MCF 10A (cell line): ENCODE measurements at places on chromosomes 1 and 21.
A peak's percentile ranks its signal among the peaks of the same experiment; 100 is the strongest.

GRCh38 chr1:41318135-41318534, 43.1 kb upstream of the FOXO6 start:
- DNase-seq, result no peak

- no peak for DNase-seq
Observed at GRCh38 chr1:35707601-35708440, 10.9 kb downstream of the C1orf216 start.

DNA sequence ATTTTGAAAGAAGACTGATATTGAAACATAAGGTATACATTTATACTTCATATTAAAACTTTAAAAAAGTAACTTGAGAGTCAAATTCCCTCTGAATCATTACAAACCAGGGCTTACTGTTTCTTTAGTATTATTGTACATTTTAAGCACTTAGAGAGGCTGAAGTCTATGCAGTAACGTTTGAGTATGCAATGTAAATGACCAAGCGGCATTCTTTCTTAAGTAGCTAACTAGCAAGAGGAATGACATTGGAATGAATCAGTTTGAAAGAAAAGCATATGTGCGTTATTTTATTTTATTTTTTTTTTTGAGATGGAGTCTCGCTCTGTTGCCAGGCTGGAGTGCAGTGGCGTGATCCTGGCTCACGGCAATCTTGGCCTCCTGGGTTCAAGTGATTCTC, 24.3 kb downstream of the WNT2B start:
- no peak for DNase-seq

- DNase-seq, result peak; percentile 67
Observed at GRCh38 chr1:91924146-91924545, 25.1 kb upstream of the BRDT start.

DNA sequence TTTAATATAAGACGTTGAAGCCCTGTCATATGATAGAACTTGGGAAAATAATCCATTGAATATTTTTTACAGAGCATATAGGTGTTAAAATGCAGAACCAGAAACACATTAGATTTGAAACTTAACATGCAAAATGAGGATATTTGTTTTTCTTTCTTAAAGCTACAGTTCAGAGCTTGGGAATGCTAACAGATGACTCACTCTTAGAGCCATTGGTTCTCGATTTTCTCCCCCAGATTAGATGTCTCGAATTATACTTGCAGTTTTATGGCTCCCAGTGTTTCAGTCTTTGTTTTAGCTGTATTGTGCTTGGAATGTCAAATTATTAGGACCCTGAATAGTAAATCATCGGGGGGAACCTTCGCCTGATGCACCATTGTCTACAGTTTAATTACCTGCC, 575.7 kb upstream of the ZP4 start:
- no peak for DNase-seq

DNA sequence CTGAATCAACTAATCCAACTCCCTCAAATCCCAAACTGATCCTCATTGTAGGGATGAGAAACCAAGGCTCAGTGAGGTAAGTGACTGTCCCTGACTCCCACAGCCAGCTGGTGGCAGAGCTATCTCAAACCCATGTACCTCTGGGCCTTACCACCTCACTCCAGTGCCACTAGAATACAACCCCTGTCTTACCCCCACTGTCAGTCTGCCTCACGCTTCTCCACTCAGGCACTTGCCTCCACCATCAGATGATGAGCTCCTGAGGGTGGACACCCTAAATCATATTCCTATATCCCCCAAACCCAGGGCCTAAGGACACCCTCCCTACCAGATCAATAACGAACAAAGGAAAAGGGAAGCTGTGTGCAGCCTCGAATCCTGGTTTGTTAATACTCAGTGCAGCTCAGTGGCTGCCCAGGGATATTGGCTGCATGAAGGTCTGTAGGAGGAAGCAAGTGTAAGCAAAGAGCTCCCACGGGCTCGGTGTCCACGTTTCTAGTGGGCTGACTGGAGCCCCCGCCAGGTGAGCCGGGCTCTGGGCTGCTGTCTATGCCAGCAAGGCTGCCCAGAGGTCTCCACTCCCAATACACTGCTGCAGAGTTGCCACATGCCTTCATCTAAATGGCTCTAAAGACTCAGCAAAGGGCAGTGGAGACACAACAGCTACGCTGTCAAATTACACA, 533.4 kb downstream of the MATN1 start:
- DNase-seq, result no peak

- no peak for DNase-seq
Observed at GRCh38 chr1:203182387-203182953, 4.0 kb downstream of the CHI3L1 start.

DNA sequence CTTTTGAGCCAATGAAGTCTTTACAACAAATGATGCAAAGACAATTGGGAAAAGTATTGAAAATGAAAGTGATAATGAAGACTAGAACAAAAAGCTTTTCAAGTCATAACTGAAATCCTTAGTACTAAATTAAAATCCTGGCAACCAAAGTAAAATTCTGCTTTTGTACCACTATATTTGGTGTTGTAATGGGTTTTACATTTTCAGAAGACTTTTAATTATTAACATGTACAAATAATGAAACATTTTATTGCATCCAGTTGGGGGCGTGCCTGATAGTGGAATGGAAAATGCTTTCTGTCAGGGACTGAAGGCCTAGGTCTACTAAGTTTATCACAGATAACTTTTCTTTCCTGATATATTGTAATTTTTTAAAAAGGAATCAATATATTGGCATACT, 89.4 kb downstream of the SDCCAG8 start:
- DNase-seq, result no peak
